NCI-H1092 treated with DMSO at 0.1 percent for 48 hours (cell line): ENCODE measurements at places on chromosomes 7 and 10.

DNA sequence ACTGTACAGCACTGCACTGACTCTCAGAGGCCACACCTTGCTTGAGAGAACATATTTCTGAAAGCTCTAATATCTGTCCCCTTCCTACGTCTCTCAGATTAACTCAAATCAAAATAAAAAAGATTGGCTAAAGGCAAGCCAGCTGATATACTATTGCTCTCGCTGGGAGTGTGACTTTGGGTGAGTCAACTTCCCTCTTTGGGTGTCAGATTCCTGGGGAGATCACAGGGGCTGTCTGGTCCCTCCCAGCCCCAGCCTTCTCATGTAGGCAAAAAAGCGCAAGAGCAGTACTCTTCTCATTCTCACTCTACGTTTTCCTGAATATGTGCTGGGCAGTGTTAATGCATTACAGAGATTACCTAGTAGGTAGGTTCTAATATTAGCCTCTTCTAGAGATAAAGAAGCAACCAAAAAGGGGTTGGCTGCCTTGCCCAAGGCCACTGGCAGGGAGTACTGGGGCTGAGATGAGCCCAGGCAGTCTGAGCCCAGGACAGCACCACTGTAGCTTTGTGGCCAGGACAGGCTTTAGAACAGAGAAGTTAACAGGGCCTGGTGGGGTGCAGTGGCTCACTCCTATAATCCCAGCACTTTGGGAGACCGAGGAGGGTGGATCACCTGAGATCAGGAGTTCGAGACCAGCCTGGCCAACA lies 9.1 kb upstream of the DENND2A start:
- no peak for DNase-seq

DNA sequence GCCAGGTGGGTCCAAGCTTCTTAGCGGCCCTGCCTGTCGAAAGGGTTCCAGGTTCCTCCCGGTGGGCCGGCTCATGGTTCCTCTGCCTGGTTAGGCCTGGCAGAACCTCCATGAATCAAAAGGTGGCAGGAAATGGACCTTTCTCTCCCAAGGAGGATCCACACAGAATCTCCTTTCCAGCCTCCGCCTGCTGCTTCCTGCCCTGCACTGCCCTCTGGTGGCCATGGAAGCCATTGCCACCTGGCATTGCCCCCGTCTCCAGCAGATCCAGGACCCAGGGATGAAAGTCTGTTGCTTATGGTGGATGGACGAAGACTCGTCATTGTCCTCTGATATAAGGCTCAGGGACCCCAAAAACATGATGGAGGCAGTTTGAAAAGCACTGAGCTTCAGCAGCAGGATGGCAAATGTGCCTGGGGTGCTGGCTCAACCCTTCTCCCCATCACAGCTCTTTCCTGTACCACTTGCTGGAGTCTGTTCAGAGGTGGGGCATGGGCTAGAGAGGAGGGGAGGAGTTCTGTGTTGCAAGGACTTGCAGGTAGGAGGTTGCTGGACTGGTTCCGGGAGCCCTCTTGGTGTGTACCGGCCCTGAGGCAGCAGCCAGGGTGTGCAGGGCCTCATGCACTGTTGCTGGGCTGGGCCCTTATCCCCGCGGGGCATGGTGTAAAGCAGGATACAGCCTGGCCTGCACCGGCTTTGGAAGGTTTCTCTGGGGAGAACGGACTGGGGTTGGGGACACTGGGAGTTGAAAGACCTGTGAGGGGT lies 11.3 kb upstream of the INMT start:
- peak; percentile 74 for DNase-seq

DNA sequence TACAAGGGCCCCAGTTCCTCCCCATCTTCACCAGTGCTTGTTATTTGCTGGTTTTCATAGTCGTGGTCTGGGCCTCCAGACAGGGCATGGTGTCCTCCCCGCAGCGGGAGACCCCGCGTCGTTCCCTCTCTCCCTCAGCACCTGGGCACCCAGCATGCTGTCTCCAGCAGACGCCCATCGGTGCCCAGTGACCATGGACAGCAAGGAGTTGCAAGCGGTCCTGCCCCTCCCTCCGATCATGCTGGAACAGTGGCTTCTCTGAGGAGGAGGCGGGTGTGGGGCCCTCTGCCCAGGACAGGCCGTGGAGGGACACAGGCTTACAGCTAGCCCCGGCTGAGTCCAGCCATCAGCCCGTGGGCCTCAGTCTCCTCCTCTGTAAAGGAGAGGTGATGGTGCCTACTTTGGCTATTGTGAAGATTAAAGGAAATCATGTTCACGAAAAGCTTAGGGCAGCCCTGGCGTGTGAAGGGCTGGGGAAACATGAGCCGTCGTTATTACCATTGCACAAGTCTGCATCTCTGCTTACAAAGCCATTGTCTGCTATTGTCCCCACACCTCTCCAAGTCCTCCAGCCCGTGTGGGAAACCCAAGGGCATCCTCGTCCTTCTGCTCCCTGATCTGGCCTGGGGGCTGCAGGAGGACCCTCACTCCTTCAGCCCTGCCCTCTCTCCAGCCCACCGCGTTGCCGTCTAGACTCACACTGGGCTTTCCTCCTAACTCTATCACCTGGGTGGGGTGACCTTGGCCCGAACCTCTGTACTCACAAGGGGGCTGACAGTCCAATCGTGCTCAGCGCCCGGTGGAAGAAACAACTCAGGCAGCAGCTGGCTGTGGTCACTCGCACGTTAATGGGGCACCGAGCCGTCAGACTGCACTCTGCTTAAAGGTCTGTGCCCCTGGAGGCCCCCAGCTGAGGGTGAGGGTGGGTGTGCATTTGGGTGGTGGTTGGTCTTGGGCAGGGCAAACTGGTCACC lies 29.9 kb downstream of the EN2 start:
- no peak for DNase-seq

DNA sequence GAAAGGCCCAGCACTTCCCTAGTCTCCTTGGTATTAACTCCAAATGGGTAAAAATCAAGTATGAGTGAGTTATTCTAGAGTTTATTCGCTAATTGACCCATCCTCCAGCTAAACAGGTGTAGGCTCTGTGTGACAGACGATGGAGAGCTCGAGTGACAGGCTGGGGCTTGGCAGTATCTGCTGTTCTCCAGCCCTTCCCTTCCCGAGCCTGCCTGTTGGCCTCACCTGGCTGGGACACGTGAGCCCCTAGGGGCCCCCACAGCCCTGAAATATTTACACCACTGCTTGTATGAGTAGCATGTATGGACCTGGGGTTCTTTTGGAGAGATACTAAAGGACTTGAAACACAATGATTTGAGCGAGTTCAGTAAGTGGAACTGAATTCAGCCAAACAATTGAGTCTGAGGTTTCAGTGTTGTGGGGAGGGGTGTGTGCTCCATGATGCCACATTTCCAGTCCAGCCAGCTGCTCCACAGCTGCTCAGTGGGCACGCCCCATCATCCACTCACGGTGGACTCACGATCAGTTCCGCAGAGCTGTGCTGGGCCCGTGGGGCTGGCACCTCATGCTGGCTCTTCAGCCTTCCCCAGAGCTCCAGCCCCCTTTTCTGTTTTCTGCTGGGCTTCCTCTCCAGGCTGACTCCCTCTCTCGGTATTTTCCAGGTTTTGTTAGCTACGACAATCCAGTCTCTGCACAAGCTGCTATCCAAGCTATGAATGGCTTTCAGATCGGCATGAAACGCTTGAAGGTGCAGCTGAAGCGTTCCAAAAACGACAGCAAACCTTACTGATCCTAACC lies 283.0 kb downstream of the USP6NL start:
- no peak for DNase-seq

- no peak for DNase-seq
These were observed 191.0 kb downstream of the MAD1L1 start for GRCh38 chr7:2041496-2042367.

DNA sequence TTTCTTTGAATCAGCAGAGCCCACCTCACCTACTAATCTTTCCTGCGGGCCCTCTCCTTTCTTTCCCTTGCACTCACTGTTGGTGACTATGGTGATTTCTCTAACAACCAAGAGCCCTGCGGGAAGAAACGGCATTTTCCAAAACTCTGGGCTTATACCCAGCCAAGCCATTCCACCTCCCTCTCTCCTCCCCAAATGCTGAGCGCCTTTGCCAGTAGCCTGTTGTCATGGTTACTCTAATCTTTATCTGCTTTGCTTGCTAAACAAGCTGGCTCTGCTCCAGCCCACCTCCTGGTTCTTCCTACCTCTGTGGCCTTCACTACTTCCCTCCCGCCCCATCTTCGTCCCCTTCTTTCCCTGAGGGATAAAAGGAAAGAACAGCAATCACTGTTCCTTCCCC lies 86.7 kb downstream of the DGKI start:
- peak; percentile 8 for DNase-seq

DNA sequence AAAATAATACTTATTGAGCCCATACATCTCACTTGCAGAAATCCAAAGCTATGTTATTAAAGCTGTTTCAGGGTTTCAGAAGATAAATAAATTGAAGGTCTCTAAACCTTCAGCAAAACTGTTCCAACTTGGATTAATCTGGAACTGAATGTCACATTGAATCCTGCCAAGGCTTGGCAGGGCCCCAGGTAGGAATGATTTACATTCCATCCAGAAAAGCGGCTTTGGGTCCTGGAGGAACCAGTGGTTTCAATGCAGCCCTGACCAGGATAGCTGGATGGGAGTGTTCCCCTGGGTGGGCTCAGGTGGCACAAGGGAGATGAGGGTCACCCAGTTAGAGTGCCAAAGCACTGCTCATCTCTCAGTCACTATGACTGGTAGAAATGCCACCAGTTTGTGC lies 37.0 kb upstream of the TMEM72 start:
- DNase-seq, result no peak
